ENCODE measurements at places on chromosomes 6 and 20. TPM values are rescaled to one million over a fixed set of nuclear protein-coding genes. Genes with fewer than 3 reads are reported as not detected.

DNA sequence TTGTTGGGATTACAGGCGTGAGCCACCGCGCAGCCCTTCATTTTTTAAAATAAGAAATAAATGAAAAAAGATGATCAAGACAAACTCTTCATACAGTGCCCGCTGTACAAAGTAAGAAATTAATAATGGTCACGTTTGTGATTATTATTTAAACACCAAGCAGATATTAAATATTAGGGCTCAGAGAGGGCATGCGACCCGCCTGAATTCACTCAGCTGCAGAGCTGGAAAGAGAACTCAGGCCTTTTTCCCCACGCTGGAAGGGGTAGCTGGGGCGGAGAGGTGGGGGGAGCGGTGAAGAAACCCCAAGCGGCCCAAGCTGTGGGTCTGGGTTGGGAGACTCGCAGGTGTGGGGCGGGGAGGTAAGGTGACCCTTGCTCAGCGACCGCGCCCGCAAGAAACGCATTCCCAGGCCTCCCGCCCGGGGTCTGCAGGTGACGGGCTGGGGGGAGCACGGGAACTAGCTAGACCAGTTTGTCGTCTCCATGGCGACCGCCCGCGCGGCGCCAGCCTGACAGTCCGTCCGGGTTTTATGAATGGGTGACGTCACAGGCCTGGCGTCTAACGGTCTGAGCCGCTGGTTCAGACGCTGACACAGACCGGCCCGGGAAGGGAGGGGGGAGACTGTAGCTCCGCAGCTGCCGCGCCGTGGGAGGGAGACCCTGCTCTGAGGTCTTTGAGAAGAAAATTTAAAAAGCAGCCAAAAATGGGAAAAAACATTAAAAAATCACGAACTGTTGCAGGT is 1.1 kb upstream of the ID1 start:
- peak; percentile 42 for DNase-seq
- H3K4me1 ChIP-seq, result peaks cover 27% of the 10 kb centered on the region
- no peaks in the 10 kb centered on the region for H3K27me3 ChIP-seq

DNA sequence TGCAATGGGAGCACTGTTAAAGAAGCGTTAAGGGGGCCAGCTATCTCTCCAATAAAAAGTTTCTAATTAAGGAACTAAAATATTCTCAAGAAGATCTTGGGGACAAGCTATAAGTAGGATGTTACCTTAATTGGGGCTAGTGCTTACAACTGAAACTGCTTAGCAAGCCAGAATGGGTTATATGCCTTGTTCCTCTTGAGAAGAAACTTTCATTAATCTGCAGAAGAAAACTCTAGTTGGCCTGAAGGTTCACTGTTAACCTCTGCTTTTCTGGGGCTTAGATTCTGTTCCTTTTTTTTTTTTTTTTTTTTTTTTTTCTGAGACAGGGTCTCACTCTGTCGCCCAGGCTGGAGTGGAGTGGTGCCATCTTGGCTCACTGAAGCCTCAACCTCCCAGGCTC is 82.2 kb downstream of the BACH2 start:
- peaks cover 16% of the 10 kb centered on the region for H3K4me1 ChIP-seq
- H3K36me3 ChIP-seq, result no peaks in the 10 kb centered on the region
- H3K27ac ChIP-seq, result no peak overlapping the region
- no peak overlapping the region for H3K4me3 ChIP-seq

- no peaks in the 10 kb centered on the region for H3K4me1 ChIP-seq
- no peak overlapping the region for H3K27ac ChIP-seq
- no peak for DNase-seq
- no peaks in the 10 kb centered on the region for H3K27me3 ChIP-seq
- H3K36me3 ChIP-seq, result no peaks in the 10 kb centered on the region
- H3K4me3 ChIP-seq, result no peak overlapping the region
Measured at GRCh38 chr6:152018876-152019275, 211.4 kb downstream of the ESR1 start.

DNA sequence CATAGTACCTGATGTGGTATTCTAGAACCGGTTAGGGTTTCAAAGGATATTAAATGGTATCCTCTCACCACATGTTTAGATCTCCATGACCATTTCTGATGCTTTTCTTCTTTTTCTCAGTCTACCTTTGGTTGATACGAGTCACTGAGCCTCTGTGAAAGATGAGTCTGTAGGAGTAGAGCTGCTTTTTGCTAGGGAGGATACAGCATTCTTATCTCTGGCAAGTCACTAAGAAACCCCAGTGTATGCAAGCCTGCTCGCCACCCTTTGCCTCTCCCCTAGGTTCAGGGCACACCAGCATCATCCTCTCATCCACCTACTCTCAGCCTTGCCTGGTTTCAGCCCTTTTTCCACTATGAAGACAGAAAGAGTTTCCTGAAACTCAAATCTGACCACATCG is 89.9 kb downstream of the MTFR2 start:
- no peak for DNase-seq
- H3K4me3 ChIP-seq, result no peak overlapping the region
- no peak overlapping the region for H3K27ac ChIP-seq
- no peaks in the 10 kb centered on the region for H3K27me3 ChIP-seq
- H3K4me1 ChIP-seq, result peaks cover 6% of the 10 kb centered on the region

DNA sequence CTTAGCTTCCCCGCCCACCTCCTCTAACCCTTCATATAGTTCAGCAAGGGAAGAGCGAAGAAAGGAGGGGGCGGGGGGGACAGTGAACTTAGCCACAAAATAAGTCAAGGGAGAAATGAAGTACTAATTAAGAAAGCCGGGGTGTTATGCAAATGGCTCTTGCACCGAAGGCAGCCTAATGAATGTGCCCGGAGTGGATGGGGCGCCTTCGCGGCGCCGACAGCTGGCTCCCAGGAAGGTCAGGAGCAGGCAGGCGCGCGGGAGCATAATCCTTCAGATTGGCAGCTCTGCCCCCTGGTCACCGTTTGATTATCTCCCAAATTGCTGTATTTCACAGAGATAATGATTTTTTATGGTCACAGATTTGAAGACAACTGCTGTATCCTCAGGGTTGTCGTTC is 395.1 kb downstream of the TFAP2B start:
- H3K27ac ChIP-seq, result no peak overlapping the region
- no peaks in the 10 kb centered on the region for H3K27me3 ChIP-seq
- no peaks in the 10 kb centered on the region for H3K36me3 ChIP-seq
- no peaks in the 10 kb centered on the region for H3K4me1 ChIP-seq
- H3K4me3 ChIP-seq, result no peak overlapping the region
- no peak for DNase-seq

DNA sequence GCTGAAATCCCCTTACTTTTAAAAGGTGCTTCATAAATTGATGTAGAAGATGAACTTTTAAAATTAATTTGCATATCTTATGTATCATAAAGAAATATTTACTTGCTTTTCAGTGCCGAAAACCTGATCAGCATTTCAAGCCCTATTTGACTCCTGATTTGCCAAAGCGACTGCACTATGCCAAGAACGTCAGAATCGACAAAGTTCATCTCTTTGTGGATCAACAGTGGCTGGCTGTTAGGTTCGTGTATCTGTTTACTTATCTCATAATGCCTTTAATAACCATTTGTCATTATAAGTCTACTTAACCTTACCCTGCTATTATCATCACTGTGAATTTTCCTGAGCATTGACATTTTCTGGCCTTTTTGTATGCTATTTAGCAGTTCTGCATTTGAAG is 7.8 kb downstream of the OR2A4 start:
- no peak overlapping the region for H3K4me3 ChIP-seq
- no peaks in the 10 kb centered on the region for H3K4me1 ChIP-seq
- no peak overlapping the region for H3K27ac ChIP-seq
- no peak for DNase-seq
- no peaks in the 10 kb centered on the region for H3K36me3 ChIP-seq
- H3K27me3 ChIP-seq, result no peaks in the 10 kb centered on the region

DNA sequence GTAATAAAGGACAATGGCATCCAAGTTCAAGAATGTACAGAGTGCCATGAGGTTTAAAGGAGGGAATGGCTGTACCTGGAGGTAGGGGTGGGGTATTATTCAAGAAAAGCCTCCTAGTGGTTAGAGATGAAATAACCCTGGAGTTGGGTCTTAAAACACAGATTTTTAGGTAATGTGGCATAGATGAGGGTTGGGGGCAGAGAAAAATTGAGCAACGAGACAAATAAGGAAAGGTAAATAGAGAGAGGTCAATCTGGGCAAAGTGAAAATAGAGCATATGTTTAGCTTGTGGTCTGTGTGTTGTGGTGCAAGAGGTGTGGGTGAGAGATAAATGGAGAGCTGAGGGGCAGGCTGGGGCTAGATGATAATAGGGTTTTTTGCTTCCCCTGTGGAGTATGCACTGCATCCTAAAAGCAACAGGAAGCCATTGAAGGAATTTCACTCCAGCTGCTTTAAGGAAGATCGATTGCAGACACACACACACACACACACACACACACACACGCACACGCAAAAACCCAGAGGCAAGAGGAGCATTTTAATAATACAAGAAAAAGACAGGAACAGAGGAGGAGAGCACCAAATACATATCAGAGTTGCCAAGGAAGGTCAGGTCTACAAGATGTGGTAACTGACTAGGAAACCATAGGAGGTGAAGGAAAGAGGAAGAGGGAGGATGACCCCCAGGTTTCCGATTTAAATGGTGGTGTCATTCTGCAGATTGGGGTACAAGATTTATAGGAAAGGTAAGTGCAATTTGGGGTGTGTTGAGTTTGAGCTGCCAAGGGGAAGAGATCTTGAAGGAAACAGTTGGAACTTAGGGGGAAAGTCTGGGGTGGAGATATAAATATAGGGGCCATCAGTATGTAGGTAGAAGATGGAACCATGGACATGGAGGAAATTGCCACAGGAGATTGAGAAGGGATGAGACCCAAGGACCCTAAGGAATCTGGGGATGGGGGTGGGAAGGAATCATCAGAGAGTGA is 31.3 kb upstream of the ADGRF1 start:
- no peak overlapping the region for H3K27ac ChIP-seq
- DNase-seq, result no peak
- H3K4me1 ChIP-seq, result peaks cover 4% of the 10 kb centered on the region
- H3K27me3 ChIP-seq, result no peaks in the 10 kb centered on the region
- H3K36me3 ChIP-seq, result no peaks in the 10 kb centered on the region

DNA sequence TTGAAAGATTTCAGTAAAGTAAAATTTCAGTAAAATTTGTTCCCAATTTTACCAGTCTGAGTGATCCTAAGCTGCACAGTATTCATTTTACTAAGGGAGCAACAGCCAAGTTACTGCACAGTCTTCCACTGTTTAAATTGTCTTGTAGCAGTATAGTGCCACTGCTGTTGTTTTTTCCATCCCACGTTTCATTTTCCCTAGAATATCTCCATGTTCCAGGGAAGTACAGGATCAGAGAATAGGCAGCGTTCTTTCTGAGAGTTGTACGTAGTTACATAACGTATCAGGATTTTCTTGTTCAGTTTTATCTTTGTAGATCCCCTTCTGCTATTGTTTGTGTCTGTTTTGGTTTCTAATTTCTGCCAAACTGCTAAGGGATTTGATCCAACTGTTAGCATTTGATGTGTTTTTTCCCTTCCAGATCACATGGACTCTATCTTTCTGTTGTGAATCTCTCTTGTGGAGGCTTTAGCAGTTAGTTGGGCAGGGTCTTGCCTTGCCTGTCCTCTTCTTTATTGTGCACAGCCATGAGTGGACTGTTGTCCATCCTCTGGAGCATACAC is 38.4 kb downstream of the BCKDHB start:
- DNase-seq, result no peak
- no peaks in the 10 kb centered on the region for H3K27me3 ChIP-seq

- H3K4me1 ChIP-seq, result peaks cover 19% of the 10 kb centered on the region
- H3K4me3 ChIP-seq, result no peak overlapping the region
- DNase-seq, result no peak
- no peaks in the 10 kb centered on the region for H3K36me3 ChIP-seq
Measured at GRCh38 chr6:138555421-138555988, 56.2 kb upstream of the NHSL1 start.

GRCh38 chr20:35637276-35637675 is 21.6 kb downstream of the SPAG4 start:
- H3K36me3 ChIP-seq, result no peaks in the 10 kb centered on the region
- no peak overlapping the region for H3K27ac ChIP-seq
- H3K4me3 ChIP-seq, result no peak overlapping the region
- no peak for DNase-seq

DNA sequence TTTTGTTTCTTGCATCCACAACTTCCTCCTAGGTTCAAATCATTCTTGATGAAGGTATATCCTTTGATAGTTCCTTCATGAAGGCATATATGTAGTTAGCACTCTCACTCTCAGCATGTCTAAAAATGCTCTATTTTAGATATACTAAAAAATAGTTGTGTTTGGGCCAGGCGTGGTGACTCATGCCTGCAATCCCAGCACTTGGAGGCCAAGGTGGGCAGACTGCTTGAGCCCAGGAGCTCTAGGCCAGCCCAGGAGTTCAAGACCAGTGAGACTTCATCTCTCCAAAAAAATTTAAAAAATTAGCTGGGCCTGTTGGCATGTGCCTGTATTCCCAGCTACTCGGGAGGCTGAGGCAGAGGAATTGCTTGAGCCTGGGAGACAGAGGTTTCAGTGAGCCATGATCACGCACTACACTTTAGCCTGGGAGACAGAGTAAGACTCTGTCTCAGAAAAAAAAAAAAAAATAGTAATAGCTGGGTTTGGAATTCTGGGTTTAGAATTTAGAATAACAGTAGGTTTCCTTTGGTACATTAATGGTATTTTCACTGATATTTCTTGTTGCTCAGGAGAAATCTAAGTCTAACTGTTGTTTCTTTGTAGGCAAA is 7.0 kb downstream of the SERAC1 start:
- H3K4me1 ChIP-seq, result no peaks in the 10 kb centered on the region
- no peak for DNase-seq
- no peak overlapping the region for H3K4me3 ChIP-seq
- H3K36me3 ChIP-seq, result peaks cover 19% of the 10 kb centered on the region
- H3K27me3 ChIP-seq, result no peaks in the 10 kb centered on the region
- H3K27ac ChIP-seq, result no peak overlapping the region

DNA sequence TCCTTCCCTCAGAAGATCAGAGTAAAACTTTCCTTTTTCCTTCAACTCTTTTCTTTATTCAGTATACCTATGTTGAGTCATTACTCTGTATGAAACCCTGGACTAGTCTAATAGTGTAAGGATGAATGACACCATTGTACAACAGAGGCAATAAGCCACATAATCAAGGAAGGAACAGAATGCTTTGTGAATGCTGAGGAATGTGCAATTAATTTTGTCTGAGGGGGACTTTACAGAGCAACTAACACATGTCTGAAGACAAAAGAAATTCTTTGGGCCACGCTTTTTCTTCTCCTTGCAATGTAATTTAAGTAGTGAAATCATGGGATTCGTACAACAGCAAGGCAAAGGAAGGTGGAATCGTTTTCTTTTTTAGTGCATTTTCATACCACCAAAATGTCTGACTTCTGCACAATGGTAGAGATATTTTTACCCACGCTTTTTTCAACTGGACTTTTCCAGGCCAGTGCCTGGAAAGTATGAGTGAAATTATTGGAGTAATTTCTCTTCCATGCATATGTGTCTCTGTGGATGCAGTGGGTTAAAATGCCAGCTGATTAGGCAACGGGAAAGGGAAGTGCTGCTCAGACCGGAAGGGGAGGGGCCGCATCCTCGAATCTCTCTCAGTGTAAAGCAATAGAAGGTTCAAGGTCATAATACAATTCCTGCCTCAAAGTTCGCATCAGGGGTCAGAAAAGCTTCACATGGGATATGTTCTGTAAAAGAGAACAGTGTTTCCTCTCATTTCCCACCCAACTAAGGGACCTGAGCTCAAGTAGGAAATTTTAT is 89.9 kb upstream of the MTHFD1L start:
- no peak overlapping the region for H3K4me3 ChIP-seq
- DNase-seq, result no peak
- H3K27me3 ChIP-seq, result no peaks in the 10 kb centered on the region
- no peaks in the 10 kb centered on the region for H3K36me3 ChIP-seq
- H3K27ac ChIP-seq, result peak overlapping the region; percentile 52
- H3K4me1 ChIP-seq, result no peaks in the 10 kb centered on the region

Gene ASIP
- total RNA-seq, result not detected

Gene C6orf58
- total RNA-seq, result not detected

Gene PCIF1
- total RNA-seq, result 10.4 TPM

Gene SLC2A10
- total RNA-seq, result 3.1 TPM

Gene LINC00237
- total RNA-seq, result not detected

Gene CCN6
- not detected for total RNA-seq

Data from esophagus squamous epithelium (tissue), 5 donors.